Dermis blood vessel endothelial cell (primary cell): ENCODE measurements at places on chromosomes 2 and 18. TPM values are rescaled to one million over a fixed set of nuclear protein-coding genes. Genes with fewer than 3 reads are reported as not detected.

DNA sequence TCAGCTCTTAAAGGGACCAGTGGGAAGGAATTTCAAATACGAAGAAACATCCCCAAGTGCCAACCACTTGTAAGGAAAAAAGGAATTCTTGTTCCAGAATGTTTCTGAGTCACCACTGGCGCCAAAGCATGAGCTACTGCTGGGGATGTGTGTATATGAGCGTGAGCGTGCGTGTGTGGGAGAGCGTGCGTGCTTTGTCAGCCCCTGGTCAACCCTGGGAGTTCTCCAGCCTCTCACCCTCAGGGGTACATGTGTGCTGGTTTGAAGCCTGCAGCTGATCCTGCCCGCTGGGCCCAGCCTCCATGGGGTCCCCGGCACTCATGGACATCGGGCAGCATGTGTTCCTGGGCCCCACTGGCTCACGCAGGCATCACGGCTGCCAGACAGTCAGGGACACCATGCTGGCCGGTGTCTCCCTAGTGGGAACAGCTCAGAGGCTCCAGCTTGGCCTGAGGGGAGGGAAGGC is 17.1 kb downstream of the HS6ST1 start:
- DNase-seq, result no peak

Gene MC5R
- total RNA-seq, result not detected in 2 replicates

GRCh38 chr2:108701208-108701607 is 18.1 kb upstream of the RANBP2 start:
- no peak for DNase-seq

Gene GRHL1
- total RNA-seq, result 0.37 and 0.85 TPM in 2 replicates

DNA sequence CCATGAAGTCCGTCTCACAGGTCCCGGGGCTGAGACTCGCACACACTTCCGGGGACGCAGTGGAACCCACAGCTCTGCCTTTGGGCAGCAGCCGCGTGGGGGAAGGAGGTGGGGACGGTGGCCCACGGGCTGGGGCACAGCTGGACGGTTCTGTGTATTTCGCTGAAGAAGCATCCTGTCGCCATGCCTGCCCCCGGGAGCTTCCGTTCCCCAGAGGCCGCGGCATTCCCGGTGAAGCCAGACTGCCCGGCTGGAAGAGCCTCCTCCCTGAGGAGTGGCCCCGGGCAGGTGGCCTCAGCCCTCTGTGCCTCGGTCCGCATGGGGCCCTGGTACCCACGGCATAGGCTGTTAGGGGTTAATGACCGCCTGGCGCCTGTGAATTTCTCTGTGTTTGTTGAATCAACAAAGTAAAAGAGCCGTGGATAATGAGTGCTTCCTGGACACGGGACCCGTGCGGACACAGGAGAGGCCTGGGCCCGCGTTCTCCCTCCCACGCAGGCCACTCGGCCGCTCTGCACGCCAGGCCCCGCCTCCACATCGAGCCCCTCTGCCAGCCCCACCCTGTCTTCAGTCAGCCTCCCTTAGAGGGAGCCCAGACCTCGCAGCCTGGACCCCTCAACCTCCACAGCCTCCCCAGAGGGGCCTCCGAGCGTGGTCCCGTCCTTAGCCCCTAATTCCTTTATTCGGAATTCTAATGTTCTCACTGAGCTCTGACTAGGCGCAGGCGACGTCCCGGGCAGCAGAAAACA is 51.0 kb downstream of the KCNG2 start:
- no peak for DNase-seq

DNA sequence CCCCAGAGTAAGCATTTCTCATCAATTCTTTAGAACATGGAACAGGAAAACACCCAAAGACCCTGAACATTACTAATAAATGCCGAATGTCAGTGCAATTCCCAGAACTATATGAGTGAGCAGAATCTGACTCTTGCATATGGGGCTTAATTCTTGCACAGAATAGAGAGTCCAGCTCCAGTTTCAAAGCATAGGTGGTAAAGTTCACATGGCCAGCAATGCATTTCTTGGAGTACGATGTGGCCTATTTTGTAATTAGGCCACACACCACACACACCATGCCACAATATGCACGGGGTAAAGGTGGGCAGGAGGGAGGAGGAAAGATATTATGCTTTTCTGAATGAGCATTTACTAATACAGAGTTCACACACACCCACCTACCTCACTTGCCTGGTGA is 56.5 kb downstream of the PLA2R1 start:
- no peak for DNase-seq

Gene RALBP1
- 99.9 and 120 TPM in 2 replicates for total RNA-seq

DNA sequence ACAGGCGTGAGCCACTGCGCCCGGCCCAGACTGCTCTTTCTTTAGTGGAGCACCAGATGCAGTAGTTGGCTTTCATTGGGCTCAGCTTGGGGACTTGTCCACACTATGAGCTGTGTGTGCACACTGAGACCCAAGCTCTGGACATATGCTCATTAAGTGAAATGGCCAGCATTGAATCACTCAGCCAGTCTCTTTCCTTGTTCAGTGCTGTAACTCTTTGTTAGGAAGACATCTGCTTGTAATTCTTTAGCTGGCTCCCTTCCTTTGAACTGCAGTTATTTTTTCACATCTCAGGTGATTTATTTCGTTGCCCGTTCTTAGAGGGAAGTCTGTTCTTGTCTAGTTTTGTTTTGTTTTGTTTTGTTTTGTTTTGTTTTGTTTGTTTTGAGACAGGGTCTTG is 70.5 kb downstream of the CAB39 start:
- no peak for DNase-seq

Gene IL1F10
- not detected in 2 replicates for total RNA-seq

Gene SPATA3
- total RNA-seq, result not detected in 2 replicates

Gene FMNL2
- 44.4 and 60.6 TPM in 2 replicates for total RNA-seq
